ENCODE measurements at places on chromosomes 16 and 17.

DNA sequence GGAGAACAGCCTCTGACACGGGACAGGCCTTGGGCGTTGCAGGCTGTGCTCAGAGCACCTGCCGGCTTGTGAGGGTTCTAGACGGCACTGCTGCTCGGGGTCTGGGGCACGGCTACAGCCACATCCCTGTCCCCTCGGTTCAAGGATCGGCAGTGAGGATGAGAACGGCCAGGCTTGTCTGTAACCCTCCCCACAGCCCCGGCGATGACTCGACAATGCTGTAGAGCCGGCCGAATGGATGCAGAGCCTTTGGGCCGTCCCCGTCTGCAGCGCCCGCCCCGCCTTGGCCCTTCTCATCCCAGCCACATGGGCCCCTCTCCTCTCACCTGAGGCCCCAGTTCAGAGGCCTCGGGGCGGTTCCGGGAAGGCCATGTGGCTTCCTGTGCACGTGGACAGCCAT is 49.0 kb upstream of the METRNL start:
- no peak overlapping the region for H3K27ac ChIP-seq
- H3K4me1 ChIP-seq: no peaks in the 10 kb centered on the region
- H3K27me3 ChIP-seq: no peaks in the 10 kb centered on the region

GRCh38 chr17:77372444-77373298 is 231.9 kb downstream of the SEC14L1 start:
- H3K4me1 ChIP-seq: peaks cover 61% of the 10 kb centered on the region
- no peaks in the 10 kb centered on the region for H3K27me3 ChIP-seq
- H3K4me3 ChIP-seq: peak overlapping the region; percentile 83
- H3K27ac ChIP-seq: peak overlapping the region; percentile 76

GRCh38 chr16:16018705-16019104 is 69.3 kb downstream of the ABCC1 start:
- H3K27me3 ChIP-seq: no peaks in the 10 kb centered on the region
- peaks cover 7% of the 10 kb centered on the region for H3K4me1 ChIP-seq
- peaks cover 48% of the 10 kb centered on the region for H3K36me3 ChIP-seq
- DNase-seq: no peak

GRCh38 chr16:80283466-80284392 is 257.1 kb upstream of the DYNLRB2 start:
- no peak for DNase-seq
- H3K36me3 ChIP-seq: no peaks in the 10 kb centered on the region
- H3K4me3 ChIP-seq: no peak overlapping the region
- no peaks in the 10 kb centered on the region for H3K27me3 ChIP-seq
- H3K27ac ChIP-seq: no peak overlapping the region
- no peaks in the 10 kb centered on the region for H3K4me1 ChIP-seq

- H3K27me3 ChIP-seq: peaks cover 4% of the 10 kb centered on the region
- H3K27ac ChIP-seq: no peak overlapping the region
- H3K36me3 ChIP-seq: no peaks in the 10 kb centered on the region
- H3K4me1 ChIP-seq: no peaks in the 10 kb centered on the region
- no peak for DNase-seq
These were observed 5.0 kb upstream of the SDR42E1 start for GRCh38 chr16:82016263-82016662.
